ENCODE measurements at places on chromosomes 7 and 10. TPM values are rescaled to one million over a fixed set of nuclear protein-coding genes. Genes with fewer than 3 reads are reported as not detected.
A peak's percentile ranks its signal among the peaks of the same experiment; 100 is the strongest.

DNA sequence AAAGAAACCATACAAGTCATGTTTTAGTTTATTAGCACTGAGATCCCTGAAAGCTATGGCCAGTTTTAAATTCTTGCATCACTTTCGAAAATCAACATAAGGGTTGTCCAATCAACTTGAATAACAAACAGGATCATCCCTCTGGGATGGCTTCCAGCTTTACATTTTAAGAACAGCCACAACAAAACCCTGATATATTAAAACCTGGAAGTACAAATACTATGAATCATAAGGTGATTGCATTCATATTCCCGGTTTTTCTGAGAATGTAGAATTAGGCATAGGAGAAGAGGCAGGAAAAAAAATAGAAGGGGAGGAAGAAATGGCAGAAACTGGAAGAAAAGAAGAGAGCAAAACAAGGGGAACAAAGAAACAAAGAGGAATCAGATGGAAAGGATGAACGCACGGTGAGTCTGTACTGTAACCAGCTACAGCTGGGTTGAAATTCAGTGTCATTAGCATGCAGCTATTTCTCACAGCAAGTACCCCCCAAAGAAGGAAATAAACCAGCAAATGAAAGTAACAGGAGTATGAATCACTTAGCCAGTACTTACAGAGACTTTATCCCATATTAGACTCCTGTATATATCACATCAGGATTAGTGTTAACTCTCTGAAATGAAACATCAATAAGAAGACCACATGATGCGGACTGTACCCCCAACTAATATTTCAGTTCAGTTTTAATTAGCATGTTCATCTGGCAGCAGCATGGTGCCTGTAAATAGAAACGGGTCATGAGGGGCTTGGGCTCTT, 301.3 kb downstream of the RNLS start:
- peaks cover 26% of the 10 kb centered on the region for H3K4me1 ChIP-seq
- no peak for DNase-seq
- H3K4me3 ChIP-seq = no peak overlapping the region

GRCh38 chr10:110641256-110641655, 2.9 kb upstream of the RBM20 start:
- no peak overlapping the region for H3K27ac ChIP-seq
- DNase-seq = peak; percentile 61
- no peaks in the 10 kb centered on the region for H3K36me3 ChIP-seq
- H3K4me3 ChIP-seq = no peak overlapping the region
- peaks cover 27% of the 10 kb centered on the region for H3K4me1 ChIP-seq
- peaks cover 46% of the 10 kb centered on the region for H3K27me3 ChIP-seq

DNA sequence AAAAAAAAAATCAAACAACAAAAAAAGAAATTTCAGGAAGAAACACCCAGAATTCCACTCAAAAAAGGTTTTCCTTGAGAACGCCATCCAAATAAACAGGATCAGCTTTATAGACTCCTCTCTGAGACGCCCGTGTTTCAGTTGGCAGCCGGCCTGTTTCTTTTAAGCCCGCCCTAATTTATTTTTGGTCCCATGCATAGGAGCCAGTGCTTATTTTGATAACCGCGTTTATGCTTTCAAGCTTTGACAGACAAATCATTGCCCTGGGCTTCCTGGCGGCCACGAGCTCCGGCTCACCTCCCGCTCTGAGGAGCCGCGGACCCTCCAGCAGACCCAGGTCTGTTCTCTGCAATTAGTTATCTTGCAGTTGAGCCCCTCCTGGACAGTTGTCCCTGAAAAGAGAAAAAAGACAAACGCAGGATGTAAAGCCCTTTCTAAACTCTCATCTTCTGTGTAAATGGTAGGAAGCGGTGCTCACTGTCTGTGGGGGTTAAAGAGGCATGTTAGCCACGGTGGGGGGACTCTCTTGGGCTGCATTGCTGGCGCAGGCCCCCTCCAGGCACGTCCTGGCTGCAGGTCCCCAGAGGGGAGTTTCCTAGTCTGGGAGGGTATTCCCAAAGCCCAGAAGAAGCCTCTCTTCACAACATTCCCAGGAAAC, 22.2 kb upstream of the UNCX start:
- H3K27ac ChIP-seq = no peak overlapping the region
- no peaks in the 10 kb centered on the region for H3K36me3 ChIP-seq
- no peak overlapping the region for H3K4me3 ChIP-seq
- no peaks in the 10 kb centered on the region for H3K4me1 ChIP-seq
- peaks cover 23% of the 10 kb centered on the region for H3K27me3 ChIP-seq

DNA sequence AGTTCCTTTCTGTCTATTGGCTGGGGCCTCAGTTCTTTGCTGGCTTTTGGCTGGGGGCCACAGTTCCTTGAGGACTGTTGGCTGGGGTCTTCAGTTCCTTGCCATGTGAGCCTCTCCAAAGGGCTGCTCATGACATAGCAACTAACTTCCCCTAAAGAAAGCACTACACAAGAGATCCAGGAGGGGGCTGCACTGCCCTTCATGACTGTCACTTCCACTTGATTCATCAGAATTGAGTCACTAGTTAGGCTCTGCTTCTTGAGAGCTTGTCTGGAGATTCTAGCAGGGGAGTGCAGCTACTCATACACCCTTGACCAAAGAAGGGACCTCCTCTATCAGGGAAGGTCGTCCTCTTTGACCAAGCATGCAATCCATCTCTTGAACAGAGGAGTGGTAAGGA, 38.0 kb upstream of the MKX start:
- DNase-seq = peak; percentile 57
- H3K27ac ChIP-seq = no peak overlapping the region
- H3K4me3 ChIP-seq = no peak overlapping the region
- H3K36me3 ChIP-seq = no peaks in the 10 kb centered on the region

- H3K27me3 ChIP-seq = peaks cover 13% of the 10 kb centered on the region
- H3K4me1 ChIP-seq = no peaks in the 10 kb centered on the region
- DNase-seq = no peak
- H3K4me3 ChIP-seq = no peak overlapping the region
- no peak overlapping the region for H3K27ac ChIP-seq
Observed at GRCh38 chr10:117631276-117632145, 89.0 kb downstream of the EMX2 start.

The MUC12 gene
- not detected for total RNA-seq

GRCh38 chr10:44393834-44394547, 9.1 kb upstream of the CXCL12 start:
- no peaks in the 10 kb centered on the region for H3K4me1 ChIP-seq
- H3K4me3 ChIP-seq = no peak overlapping the region
- no peak for DNase-seq
- peaks cover 16% of the 10 kb centered on the region for H3K27me3 ChIP-seq
- H3K27ac ChIP-seq = no peak overlapping the region
- H3K36me3 ChIP-seq = no peaks in the 10 kb centered on the region

The GPR85 gene
- not detected for total RNA-seq

- peaks cover 81% of the 10 kb centered on the region for H3K36me3 ChIP-seq
- no peak for DNase-seq
- H3K4me1 ChIP-seq = peaks cover 2% of the 10 kb centered on the region
Observed at GRCh38 chr7:36949711-36950600, 225.7 kb upstream of the AOAH start.

The CLDN15 gene
- total RNA-seq = 11.1 TPM

DNA sequence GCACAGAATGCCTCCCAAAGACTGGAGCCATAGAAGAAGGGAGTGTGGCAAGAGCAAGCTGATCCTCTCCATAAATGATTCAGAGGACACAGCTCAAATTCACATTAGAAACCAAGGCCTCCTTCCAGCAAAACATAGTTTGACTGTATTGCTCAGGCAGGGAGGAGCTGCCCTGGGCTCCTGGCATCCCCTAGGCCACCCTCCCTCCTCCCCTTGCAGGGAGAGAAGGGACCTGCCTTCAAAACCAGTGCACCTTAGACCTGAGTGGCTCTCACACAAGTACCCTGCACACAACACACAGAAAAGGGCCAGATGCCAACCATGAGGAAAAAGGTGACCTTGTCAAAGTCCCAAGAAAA, 64.7 kb downstream of the CREB3L2 start:
- no peak overlapping the region for H3K4me3 ChIP-seq
- H3K36me3 ChIP-seq = peaks cover 3% of the 10 kb centered on the region
- H3K27ac ChIP-seq = no peak overlapping the region
- H3K4me1 ChIP-seq = peaks cover 37% of the 10 kb centered on the region
- H3K27me3 ChIP-seq = no peaks in the 10 kb centered on the region

DNA sequence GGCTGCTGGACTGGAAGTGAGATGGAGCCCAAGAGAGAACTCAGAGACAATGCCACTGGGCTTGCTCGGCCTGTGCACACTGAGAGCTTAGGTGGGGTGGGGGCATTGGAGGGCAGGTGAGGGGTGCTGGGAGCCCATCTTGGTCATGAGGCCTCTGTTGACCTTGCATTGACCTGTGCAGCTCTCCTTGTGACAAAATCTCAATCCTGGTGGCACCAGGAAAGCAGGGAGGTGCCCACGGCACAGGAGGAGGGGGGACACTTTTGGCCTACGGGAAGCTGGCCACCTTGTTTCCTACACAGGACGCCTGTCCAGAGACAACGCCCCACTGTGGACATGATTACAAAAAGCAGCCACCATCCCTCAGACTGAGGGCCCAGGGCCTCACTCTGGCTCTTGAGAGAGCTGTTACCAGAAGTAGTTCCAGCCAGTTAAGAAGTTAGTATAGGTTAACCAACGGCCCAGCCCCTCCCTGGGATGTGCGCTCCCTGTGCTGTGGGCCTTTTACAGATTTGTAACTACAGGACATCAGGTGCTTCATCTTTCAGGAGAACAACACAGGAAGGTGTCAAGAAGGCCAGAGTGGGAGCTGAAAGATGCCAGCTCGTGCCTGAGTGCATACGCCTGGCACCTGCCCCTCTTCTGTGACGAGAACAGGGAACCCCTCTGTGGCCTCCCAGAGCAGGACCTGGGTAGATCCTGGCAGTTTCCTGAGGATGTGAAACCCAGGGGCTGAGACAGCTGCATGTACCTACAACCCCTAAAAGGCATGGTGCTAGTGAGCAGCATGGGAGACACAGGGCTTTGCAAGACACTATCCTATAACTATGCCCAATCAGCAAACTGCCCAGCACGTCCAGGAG, 10.3 kb downstream of the PKD1L1 start:
- H3K27ac ChIP-seq = no peak overlapping the region
- H3K27me3 ChIP-seq = no peaks in the 10 kb centered on the region
- DNase-seq = no peak

The HYAL4 gene
- not detected for total RNA-seq

The BLNK gene
- total RNA-seq = not detected

DNA sequence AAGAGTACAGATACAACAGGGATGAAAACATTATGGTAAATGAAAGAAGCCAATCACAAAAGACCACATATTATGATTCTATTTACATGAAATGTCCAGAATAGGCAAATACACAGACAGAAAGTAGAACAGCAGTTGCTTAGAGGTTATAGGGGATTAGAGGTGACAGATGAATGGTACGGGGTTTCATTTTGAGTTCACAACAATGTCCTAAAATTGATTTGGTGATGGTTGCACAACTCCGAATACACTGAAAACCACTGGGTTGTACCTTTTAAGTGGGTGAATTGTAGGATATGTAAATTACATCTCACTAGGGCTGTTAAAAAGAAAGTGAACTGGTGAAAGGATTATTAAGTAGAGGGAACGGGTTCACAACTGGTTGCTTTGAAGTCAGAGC, 76.3 kb upstream of the MRLN start:
- no peak overlapping the region for H3K27ac ChIP-seq
- no peak for DNase-seq
- peaks cover 53% of the 10 kb centered on the region for H3K36me3 ChIP-seq
- H3K4me1 ChIP-seq = peaks cover 32% of the 10 kb centered on the region
- H3K27me3 ChIP-seq = no peaks in the 10 kb centered on the region

The TLX1 gene
- total RNA-seq = not detected

DNA sequence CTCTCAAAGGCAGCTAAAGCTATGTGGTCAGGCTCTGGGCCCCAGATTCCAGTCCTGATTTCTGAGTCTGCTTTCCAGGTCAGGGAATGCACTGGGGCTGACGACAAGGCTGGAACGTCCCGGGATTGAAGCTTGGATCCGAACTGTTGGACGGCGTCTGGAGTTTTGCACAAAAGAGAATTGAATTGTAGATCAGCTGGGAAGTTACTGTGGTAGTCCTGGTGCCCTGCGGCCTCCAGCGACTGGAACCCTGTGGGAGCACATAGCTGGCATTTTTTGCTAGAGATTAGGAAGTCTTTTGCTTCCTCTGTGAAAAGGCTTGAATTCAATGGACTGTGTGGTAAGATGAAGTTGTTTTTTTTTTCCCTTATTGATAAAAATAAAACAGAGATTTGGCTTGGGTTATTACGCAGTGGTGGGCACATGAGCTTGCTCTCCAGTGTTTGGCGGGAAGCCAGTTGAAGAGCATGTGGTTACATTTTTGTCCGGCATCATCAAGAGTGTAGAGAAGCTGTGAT, at the start of gene HK1:
TSS of gene HK1 (plus strand) at position 51 of the 518 bp plus-strand sequence.
- no peaks in the 10 kb centered on the region for H3K4me1 ChIP-seq
- H3K36me3 ChIP-seq = no peaks in the 10 kb centered on the region
- no peak within 1 kb of the TSS for H3K27ac ChIP-seq
- H3K4me3 ChIP-seq = no peak within 1 kb of the TSS

DNA sequence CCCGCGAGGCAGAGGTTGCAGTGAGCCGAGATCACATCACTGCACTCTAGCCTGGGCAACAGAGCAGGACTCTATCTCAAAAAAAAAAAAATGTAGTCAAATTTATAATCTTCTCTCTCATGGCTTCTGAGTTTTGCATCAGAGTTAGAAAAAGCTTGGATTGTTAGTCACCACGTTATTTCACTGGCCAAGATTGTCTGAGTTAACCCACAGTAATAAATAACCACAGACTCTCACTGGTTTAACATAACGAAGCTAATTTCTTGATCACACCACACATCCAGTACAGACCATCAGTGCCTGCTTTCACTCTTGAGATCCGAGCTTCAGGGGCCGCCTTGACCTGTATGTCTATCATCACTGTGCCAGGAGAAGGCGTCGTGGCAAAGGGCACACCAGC, 116.8 kb upstream of the JCAD start:
- H3K4me1 ChIP-seq = no peaks in the 10 kb centered on the region
- no peaks in the 10 kb centered on the region for H3K36me3 ChIP-seq
- no peak overlapping the region for H3K4me3 ChIP-seq
- no peak overlapping the region for H3K27ac ChIP-seq
- peaks cover 2% of the 10 kb centered on the region for H3K27me3 ChIP-seq
- no peak for DNase-seq

DNA sequence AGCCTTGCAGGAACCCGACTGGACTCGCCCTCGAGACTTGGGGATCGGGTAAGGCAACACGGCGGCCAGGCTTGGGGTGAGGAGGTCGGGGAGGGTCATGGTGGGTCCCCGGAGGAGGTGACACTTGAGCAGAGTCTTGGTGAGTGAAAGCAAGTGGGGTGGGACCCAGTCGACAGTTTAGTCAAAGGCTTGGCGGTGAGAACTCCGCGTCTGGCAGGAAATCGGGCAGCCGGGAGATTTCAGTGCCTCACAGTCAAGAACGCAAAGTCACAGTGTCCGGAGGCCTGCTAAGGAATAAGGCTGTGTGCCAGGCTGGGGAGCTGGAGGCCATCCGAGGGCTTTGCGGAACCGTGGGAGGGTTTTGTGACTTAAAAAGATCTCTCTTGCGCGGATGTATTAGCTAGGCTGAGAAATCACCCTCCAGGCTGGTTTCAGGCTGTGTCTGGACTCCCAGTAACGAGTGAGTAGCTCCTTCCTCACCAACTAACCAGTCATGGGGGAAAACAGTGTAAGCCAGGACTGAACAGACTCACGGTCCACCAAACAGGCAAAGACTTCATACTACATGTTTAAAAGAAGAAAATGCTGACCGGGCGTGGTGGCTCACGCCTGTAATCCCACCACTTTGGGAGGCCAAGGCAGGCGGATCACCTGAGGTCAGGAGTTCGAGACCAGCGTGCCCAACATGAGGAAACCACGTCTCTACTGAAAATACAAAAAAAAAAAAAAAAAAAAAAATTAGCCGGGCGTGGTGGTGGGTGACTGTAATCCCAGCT, 613 bp downstream of the AP5Z1 start:
- DNase-seq = peak; percentile 60
- H3K4me3 ChIP-seq = peak overlapping the region; percentile 98
- no peaks in the 10 kb centered on the region for H3K27me3 ChIP-seq
- peaks cover 40% of the 10 kb centered on the region for H3K4me1 ChIP-seq
- peaks cover 7% of the 10 kb centered on the region for H3K36me3 ChIP-seq

- peaks cover 6% of the 10 kb centered on the region for H3K27me3 ChIP-seq
- peaks cover 10% of the 10 kb centered on the region for H3K4me1 ChIP-seq
- DNase-seq = no peak
Observed at GRCh38 chr10:78758176-78758575, 310.6 kb upstream of the ZMIZ1 start.
